ENCODE measurements at places on chromosomes 1 and 21.

DNA sequence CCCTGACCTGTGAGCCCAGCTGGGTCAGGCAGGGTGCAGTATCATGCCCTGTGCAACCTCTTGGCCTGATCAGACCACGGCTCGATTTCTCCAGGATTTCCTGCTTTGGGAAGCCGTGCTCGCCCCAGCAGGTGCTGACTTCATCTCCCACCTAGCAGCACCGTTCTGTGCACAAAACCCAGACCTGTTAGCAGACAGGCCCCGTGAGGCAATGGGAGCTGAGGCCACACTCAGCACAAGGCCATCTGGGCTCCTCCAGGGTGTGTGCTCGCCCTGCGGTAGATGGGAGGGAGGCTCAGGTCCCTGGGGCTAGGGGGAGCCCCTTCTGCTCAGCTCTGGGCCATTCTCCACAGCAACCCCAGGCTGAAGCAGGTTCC, 29.6 kb downstream of the SLC19A1 start:
- DNase-seq = no peak

GRCh38 chr1:231519166-231519565, 9.3 kb upstream of the TSNAX start:
- no peak for DNase-seq

- no peak for DNase-seq
Observed at GRCh38 chr1:242522996-242523718, 1.3 kb downstream of the PLD5 start.

DNA sequence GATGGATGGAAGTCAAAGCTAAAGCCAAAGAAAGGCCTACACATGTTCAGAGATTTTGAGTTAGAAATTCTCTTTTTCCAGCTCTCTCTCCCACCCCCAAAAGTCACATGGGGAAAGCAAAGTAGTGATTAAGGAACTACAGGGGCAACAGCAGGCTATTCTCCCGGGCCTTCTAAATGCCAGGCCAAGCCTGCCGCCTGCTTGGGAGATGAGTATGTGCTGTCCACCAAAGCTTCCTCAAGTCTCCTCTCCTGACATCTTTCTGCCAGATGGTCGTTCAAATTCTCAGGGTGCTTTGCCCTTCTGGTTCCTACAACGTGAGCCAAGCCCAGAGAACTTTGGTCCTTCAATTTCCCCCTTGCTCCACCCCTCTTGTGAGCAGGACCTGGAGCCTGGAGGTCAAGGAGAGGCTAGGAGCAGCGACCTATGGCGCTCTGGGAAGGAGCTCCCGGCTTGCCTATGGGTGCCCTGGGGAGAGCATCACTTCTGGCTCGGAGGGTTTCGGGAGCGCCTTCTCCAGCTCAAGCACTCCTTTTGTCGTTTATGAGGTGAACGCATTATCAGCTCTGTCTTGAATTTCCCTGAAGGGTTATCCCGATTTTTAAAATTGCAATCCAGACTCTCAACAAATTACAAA, 4.4 kb upstream of the PRRX1 start:
- no peak for DNase-seq

DNA sequence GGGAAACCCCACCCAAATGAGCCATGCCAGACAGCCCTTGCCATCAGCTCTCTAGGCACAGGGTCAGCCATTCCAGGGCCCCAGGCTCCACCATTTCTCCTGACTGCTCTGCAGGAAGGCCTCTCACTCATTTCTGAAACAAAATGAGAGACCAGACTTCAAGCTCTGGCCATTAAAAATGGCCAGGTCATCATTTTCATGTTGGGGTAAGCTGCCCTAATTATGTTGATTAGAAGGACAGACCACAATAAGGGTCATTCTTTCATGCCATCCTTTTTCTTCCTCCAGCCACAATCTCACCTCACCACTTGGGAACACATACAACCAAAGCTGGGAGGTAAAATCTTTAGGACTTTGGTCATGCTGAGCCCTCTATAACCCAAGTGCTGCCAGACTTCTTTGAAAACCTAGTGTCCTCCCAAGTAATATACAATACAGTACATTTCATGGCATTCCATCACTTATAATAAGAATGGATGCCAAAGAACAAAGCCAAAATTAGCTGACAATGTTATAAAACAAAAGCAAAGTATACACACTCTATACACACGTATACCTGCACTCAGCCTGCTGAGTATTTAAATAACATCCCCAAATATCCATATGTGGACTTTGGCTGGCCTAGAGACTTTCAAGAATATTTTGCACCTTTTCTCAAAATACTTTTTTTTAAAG, 22.4 kb upstream of the RBBP5 start:
- no peak for DNase-seq

Data from AG09319 (cell line).